ENCODE measurements at places on chromosomes 6 and 20.
A peak's percentile ranks its signal among the peaks of the same experiment; 100 is the strongest.

GRCh38 chr6:38404900-38405556, 234.7 kb downstream of the BTBD9 start:
- DNase-seq: no peak

- DNase-seq: no peak
Measured at GRCh38 chr20:45503403-45503802, 12.0 kb downstream of the SPINT3 start.

- no peak for DNase-seq
Measured at GRCh38 chr20:53826597-53827291, 233.1 kb upstream of the ZNF217 start.

- peak; percentile 93 for DNase-seq
Measured at GRCh38 chr6:33711140-33712129, at the start of gene UQCC2. UQCC2 (minus strand) TSS chr6:33711700; CDS start chr6:33711686, 14 bp downstream.

- no peak for DNase-seq
Measured at GRCh38 chr6:41425511-41425910, 90.1 kb downstream of the NCR2 start.

DNA sequence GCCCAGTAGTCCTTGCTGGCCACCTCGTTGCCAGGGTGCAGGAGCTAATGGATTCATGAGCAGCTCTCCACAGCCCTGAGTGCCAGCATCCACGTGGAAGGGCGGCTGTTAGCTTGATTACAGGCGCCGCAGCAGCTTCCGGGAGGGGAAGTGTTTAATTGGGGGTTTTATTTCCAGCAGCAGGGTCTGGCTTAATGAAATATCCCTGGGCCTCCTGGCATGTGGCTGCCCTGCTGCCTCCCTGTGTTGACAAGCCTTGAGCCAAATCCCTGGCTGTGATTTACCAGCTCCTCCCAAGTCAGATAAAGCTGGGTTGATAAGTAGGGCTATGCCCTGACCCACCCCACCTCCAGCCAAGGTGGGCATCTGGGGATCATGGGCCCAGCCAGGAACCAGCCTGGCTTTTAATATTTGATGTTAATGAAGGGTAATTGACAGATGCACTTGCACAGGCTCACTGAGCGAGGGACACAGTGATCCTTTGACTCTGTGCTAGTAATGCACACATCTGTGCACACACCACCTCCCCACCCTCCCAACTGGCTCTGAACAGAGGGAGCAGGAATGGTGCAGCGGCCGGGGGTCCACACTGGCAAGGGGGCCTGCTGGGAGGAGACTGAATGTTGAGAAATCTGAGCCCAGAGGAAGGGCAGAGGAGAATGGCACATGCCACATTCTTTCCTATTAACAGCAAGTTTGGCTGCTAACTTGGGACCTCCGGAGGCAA, 13.6 kb downstream of the GLP1R start:
- DNase-seq: no peak

DNA sequence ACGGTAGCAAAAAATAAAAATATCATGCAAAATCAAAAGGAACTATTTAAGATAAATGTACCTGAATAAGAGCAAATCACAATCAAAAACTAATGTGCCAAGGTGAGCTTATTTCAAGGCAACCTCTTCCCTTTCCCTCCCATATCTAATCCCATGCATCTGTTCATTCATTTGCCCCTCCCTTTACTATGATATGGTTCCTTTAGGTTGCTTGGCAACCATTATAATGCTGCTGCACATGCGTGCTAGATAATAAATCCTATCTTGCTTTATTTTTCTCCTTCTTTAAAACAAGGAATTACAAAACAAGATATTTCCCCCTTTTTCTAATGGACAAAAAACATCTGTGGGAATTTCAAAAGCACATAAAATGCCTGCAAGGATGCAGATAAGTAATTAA, 318.2 kb upstream of the POU3F2 start:
- DNase-seq: no peak

DNA sequence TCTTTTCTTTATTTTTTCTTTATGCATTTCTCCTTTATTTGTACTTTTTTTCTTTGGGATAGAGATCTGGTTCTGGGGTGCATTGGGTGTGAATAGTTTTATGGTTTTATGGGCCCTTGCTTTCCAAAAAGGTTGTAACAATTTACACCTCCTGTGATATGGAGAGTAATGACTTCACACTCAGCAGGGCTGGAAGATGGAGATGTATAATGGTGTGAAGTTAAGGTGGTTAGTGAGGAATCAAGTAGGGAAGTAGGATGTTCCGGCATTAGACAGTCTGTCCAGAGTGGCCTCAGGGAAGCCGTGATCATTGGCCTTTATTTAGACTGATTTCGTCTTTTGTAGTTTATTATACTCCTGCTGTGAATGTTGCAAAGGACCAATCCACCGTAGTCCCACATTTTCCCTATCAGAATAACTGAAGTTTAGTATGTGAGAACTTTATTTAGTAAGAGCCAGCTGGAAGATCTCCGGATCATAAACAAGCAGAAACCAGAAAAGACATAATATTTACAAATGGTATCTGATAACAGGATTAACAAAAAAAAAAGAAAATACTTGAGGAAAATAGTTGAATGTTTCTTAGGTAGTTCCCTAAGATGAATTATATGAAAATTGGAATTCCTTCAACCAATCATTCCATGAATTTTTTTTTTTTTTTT, 255.5 kb downstream of the TBC1D7 start:
- DNase-seq: no peak

- DNase-seq: no peak
Measured at GRCh38 chr20:50389438-50389807, 120.8 kb upstream of the PTPN1 start.

DNA sequence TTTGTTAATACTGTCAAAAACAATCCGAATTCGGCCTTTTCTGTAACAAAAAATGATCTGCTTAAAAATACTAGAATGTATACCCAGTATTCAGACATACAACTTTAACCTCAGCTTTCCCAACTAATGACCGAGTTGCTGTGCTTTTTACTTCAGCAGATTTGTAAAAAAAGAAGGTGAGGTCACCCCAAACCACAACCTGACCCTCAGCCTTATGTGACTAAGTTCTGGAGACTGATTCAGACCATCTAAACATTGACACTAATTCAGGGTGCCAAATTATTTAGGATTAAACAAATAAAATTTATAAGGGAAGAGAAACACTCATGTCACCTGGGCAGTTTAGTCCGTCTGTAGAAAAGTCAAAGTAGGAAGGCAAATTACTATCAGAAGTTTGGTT, 7.7 kb downstream of the CCN6 start:
- no peak for DNase-seq

- DNase-seq: no peak
Measured at GRCh38 chr20:2656471-2657117, 4.2 kb downstream of the NOP56 start.

- DNase-seq: no peak
Measured at GRCh38 chr6:157019115-157019641, 242.0 kb downstream of the ARID1B start.

- DNase-seq: no peak
Measured at GRCh38 chr6:147805155-147805554, 296.7 kb downstream of the SAMD5 start.

- no peak for DNase-seq
Measured at GRCh38 chr20:2005359-2005758, 11.5 kb upstream of the PDYN start.

GRCh38 chr20:23456409-23456808, 3.7 kb upstream of the CST11 start:
- no peak for DNase-seq

GRCh38 chr20:9220874-9221547, 152.1 kb downstream of the PLCB4 start:
- DNase-seq: no peak

- no peak for DNase-seq
Measured at GRCh38 chr20:44231193-44231592, 15.9 kb upstream of the GDAP1L1 start.

DNA sequence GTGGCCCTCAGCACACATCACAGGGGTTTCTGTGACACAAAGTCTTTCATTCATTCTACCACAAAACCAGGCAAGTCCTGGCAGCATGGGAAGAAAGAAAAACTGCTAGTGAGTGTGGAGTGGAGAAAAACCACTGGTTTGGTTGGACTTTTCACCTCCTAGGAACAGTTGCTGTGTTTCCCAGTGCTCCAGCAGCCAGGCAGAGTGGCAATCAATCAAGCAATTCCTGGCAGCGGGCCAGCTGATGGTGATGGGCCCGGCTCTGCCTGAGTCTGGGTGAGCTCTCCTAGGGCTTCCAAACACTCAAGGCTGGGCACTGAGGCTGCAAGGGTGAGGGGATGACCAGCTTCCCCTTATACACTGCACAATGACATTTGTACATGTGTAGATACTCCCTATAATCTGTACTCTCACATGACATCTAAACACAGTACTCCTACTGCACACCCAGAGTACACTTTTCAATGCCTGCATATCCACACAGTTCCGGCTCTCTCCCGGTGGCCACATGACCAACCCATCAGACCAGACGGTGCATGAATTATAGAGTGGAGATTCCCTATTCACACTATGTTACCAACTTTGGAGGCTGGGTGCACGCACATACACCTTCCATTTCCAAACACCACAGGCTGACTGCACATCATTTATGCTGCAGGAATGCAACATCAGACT, 156.6 kb downstream of the UNC5CL start:
- no peak for DNase-seq

- no peak for DNase-seq
Measured at GRCh38 chr20:57869951-57870315, 160.1 kb upstream of the PMEPA1 start.

DNA sequence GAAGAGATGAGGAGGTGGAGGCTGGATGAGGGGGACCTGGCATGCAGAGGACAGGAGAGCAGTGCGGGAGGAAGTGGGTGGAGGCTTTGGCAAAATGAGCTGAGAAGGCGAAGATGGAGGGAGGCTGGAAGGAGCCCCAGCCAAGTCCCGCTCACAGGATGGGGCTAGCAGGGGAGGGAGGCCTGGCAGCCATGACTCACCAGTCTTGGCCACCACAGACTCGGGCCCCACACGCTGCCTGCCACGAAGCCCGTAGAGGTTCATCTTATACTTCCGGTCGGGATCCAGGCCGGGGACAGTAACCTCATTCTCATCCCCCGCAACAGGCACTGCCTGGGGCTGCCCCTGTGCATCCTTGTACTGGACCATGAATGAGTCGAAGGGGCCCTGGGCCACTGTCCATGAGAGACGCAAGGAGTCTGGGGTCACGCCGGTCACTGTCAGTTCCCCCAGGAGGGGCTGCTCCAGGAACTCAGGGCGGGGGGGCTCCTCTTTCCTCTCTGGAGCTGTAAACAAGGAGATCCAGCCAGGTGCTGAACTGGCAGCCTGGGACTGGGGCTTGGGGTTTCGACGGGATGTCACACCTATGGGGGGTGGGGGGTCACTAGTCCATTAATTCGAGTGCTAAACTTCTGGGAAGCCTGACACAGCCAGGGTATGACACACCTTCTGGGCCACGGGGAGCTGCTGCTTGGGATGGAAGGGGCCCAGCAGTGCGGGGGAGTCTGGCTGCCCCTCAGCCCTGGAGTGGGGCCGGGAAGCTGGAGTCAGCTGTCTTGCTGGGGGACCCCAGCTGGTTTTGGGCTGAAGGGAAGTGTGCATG, 27.8 kb downstream of the TNXB start:
- no peak for DNase-seq

GRCh38 chr6:148590883-148591282, 155.9 kb upstream of the UST start:
- DNase-seq: no peak

DNA sequence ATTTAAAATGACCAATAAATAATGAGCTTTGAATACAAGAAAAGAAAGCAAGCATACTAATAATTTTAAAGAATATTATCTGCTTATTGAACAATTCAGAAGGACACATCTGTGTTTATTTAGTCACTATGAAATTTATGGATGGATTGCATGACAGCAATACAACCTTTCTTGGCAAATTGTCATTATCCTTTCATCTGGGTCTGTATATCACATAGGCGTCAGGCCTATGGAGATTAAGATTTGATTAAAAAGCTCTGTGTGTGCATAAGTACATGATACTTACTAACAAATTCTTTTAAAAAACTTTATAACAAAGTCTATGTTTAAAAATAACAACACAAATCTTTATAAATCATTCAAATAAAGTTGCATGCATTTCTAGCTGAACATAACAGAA, 1394.4 kb downstream of the KHDRBS2 start:
- DNase-seq: no peak

GRCh38 chr6:20846602-20847028, 312.4 kb downstream of the CDKAL1 start:
- DNase-seq: no peak

- no peak for DNase-seq
Measured at GRCh38 chr6:7973584-7973983, 63.0 kb upstream of the TXNDC5 start.

GRCh38 chr6:146289816-146290588, 253.6 kb upstream of the RAB32 start:
- no peak for DNase-seq

DNA sequence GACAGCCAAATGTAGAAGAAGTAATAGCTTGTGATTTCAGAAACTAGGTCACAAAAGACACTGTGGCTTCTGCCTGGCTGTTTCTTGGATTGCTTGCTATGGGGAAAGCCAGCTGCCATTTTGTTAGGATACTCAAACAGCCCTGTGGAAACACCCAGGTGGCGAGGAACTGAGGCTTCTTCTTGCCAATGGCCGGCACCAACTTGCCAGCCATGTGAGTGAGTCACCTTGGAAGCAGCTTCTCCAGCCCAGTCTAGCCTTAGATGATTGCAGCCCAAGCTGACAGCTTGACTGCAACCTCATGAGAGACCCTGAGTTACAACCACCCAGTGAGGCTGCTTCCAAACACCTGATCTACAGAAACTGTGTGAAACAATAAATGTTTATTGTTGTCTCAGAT, 11.9 kb upstream of the KIAA1755 start:
- DNase-seq: no peak

DNA sequence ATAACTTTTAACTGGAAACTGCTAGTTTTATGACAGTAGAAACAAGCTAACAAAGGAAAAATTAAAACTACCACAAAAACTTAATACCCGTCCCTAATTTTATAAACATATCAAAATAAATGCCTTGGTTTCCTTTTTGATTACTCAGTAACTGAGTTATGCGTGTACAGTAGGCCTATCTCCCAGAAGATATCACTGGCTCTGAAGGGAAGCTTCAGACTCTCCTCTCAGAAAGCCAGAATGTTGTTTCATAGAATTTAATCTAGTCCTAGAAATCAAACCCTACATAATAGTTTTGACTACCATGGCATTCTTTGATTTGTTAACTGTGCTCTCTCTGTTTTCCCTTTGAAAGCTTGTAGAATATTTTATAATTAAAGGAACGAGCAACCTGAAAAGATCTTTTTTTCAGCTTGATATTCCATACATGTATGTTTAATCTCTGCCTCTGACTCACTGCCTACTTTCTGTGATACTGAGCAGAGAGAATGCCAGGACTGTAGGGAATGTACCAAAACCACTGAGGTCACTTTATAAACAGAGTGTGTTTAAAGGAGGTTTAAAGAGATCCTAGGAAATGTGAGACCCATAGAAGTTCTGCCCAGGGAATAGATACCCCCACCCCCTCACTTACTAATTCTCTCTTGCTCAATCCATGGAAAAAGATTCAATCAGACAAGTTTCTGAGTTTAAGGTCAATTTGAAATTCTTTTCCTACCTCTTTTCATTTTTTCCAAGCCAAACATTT, 311.5 kb downstream of the HDGFL1 start:
- no peak for DNase-seq

GRCh38 chr20:2859330-2860121, 13.8 kb upstream of the PTPRA start:
- DNase-seq: no peak
